ENCODE measurements at places on chromosomes 16 and 17.

DNA sequence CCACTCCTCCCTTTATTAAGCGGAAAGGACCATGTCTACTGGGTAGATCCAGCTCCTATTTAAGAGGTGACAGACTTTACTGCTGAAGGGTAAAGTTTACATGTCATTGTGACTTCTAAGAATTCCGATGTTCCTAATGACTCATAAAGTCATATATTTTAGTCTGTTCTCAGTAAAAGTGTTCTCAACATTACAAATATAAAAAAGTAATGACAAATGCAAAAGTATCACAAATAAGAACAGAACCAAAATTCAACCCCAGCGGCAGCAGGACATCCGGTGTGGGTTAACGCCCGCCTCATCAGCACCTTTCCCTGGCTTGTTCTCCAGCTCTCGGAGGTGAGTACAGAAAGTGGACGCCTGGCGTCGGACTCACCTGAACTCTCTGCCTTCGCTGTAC, 6.8 kb downstream of the AXIN1 start:
- no peak for DNase-seq

DNA sequence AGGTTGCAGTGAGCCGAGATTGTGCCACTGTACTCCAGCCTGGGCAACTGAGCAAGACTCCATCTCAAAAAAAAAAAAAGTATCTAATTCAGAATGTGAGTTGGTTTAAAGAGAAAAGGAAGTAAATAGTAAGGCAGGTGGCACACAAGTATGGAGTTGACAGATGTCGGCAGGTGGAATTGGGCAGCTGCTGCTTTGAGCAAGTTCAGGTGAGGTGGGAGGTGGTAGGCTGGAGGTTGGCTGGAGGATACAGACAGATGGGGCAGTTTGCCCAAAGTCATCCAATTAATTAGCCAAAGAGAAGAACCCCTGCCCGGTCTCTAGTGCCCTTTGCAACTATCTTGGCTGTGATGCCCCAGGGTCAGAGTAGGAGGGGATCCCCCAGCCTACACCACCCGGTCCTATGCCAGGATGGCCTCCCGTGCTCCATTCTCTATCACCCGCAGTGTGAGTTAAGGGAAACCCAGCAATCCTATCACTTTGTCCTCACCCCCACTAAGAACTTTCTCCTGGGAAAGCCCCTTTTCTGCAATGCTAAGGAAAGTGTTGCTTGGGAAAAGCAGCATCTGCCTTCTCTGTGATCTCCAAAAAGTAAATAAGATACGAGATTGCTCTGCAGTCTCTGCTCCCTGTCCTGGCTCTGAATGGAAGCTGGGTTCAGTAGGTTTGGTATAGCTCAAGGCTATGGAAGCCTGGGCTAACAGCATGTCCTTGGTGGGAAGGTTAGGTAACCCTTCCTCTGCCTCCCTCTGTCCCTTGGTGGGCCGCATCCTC, 32.2 kb downstream of the SLC12A3 start:
- DNase-seq = no peak

- peak; percentile 78 for DNase-seq
Observed at GRCh38 chr17:81508639-81509206, 3.9 kb downstream of the ACTG1 start.

GRCh38 chr17:81900181-81900820, 1.7 kb upstream of the NPB start:
- no peak for DNase-seq

GRCh38 chr17:59754552-59754951, 47.1 kb downstream of the VMP1 start:
- DNase-seq = peak; percentile 97

DNA sequence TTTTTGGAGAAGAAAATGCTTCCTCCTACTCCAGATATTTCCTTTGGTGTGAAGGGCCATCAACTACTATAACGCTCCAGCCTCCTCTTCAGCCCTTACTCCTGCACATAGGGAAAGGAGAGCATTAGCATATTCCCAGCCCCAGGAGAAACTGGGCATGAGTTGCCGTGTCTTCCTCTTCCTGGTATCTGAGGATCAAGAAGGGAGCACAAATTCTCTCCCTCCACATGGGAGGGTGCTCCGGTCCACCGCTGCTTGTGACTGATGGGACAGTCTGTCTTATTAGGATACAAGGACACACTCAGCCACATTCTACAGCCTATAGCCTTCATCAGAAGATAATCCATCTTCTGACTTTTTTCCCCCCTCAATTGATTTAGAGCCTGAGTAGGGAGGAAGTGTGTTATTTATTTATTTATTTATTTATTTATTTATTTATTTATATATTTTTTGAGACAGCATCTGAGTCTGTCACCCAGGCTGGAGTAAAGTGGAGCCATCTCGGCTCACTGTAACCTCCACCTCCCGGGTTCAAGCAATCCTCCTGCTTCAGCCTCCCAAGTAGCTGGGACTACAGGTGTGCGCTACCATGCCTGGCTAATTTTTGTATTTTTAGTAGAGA, 16.6 kb upstream of the CYB5B start:
- DNase-seq = no peak

GRCh38 chr16:49635009-49635350, 220.9 kb downstream of the ZNF423 start:
- DNase-seq = no peak

- no peak for DNase-seq
Observed at GRCh38 chr16:81291117-81291516, 23.6 kb upstream of the GAN start.

DNA sequence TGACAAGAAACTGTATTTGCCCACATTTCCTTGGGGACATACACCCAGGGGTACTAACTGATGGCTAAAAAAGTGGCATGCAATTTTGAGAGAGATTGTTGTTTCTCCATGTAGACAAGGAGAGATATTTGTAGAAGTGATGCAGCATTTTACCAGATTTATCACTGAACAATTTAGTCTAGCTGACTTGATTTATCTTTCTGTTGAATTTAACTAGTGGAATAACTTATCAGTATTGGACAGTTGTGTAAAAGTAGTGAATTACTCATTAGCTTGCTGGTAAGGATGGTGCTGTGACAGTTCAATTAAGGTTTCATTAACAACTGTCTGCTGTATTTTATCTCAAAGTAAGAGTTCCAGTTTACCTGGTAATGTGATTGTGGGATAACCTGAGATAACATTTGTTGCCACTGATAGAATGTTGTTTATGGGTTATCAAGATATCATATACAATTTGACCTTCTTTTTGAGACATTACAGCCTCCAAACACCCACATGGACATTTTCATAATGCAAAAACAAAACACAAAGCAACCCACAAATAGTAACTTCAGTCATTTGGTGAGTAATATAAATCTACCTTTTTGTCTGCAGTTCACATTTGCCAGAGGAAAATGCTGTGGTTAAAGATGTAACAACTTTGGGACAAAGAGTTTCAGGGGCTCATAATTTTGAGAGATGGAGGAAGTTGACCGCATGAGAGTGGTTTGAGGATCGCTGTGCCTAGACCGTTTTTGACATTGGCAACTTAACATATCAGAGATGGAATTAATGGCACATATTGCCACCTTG, 3.8 kb downstream of the NLK start:
- no peak for DNase-seq

DNA sequence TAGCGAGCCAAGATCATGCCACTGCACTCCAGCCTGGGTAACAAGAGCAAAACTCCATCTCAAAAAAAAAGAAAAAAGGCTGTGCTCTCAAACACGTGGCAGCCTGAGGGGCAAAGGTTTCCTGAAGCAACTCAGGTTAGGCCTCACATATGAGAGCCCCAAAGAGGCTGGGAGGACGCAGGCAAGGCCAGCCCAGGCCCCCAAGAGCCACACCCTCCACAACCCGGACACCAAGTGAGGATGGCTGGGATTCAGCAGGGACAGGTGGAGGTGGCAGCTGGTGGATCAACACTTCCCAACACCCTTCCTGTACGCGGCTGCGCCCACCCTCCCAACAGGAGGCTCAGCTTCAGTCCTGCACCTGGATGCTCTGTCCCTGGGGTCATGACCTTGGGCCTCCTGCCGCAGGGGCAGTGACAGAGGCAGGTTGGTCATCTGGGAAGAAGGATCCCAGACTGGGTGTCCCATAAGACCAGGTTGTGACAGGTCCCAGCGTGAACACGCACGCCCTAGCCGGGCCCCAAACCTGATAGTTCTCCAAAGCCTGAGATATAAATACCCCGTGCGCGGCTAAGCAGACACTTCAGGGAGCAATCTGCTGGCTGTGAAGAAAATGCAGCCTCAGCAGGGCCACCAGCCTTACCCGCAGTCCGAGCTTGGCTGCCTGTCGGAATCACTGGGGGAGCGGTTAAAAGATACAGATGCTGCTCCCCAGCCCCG, 78.1 kb downstream of the TIMM22 start:
- no peak for DNase-seq

- no peak for DNase-seq
Observed at GRCh38 chr17:57375770-57376225, 119.5 kb downstream of the MSI2 start.

DNA sequence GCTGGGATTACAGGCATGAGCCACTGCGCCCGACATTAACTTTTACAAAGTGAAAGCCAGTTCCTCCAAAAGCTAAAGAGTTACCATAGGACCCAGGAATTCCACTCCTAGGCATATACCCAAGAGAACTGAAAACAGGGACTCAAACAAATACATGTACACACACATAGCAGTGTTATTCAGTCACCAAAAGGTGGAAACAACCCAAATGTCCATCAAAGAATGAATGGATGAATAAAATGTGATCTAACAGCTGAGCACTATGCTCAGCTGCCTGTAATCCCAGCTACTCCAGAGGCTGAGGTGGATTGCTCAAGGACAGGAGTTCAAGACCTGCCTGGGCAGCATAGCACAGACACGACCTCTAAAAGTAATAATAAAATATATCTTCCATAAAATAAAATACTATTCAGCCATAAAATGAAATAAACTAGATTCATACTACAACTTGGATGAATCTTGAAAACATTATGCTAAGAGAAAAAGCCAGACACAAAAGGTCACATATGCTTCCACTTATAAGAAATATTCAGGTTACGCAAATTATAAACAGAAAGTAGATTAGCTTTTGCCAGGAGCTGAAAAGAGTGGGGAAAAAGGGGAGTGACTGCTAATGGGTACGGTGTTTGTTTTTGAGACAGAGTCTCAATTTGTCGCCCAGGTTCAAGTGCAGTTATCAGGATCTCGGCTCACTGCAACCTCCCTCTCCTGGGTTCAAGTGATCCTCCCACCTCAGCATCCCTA, 9.3 kb upstream of the USP7 start:
- no peak for DNase-seq

DNA sequence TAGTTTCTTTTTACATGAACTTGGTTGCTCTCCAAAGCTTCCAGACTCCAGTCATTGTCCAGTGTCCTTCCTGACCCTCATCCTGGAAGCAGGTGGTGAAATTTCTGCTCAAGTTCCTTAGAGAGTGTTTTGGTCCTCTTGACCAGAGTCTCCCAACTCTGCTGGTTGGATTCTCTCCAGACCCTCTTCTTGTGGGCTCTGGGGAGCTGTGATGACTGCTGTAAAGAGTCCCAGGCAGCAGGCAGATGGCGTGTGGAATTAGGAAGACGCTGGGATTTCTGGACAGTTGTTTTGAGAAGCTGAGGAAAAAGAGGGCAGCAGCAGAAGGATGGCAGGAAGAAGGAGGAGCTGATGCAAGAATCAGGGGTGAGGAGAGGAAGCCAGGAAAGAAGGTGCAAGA, 1.6 kb upstream of the SEZ6 start:
- DNase-seq = no peak

DNA sequence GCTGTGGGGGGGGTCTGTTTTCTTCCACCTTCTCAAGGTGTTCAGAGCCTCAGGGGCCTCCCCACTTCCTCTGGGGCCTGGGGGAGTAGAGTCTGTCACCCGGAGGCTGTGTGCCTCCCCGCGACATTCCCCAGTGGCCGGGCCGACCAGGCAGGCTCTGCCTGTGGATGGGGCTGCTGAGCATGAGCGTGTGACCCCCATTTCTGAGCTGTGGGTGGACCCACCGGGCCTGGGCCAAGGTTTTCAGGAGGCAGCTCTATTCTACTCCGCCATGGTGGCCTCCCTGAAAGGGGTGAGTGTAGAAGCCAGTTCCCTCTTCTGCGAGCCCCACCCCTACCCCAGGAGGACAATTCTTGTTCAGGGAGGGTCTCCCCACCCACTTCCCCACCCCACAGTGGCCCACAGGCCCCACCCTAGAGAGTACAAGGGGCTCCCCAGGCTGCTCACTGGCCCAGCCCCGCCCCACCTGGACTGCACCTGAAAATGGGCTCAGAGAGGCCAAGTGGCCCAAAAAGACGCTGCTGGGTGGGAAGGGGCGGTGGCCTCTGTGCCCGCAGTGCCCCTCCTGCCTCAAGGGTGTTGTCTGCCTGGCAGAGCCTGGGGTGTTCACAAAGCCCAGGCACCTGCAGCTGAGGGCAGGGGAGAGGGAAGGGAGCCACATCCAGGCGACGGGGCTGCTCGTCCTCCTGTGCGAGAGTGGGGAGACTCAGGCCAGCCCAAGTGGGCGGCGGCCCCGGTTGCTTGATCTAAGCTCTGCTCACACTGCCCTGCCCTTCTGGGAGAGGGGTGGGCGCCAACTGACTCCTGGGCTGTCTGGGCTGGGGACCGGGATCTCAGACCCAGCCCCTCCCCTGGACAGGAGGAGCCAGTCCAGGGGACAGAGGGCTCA, 1.3 kb downstream of the MSLN start:
- DNase-seq = no peak

GRCh38 chr16:68490829-68491575, 42.7 kb upstream of the SMPD3 start:
- DNase-seq = peak; percentile 60

DNA sequence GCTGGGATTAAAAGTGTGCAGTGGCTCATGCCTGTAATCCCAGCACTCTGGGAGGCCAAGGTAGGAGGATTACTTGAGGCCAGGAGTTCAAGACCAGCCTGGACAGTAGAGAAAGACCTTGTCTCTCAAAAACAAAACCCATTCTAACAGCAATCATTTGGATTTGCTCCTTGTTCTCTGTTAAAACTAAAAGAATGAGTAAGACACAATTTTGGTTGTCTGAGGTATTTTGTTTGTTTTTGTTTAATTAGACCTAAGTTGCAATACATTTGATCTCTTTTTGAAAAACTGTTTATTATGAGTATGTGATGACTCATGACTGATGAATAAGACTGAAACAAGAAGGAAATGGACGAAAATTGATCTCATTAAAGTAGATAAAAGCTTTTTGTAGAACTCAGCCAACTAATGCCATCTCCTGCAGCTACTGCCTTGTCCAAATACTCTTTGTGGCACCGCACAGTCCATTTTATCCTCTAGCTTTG, 29.0 kb downstream of the GLG1 start:
- DNase-seq = peak; percentile 26

GRCh38 chr16:29877266-29877961, 14.4 kb upstream of the CDIPT start:
- DNase-seq = peak; percentile 35

GRCh38 chr17:33896263-33896662, 358.8 kb upstream of the CCL2 start:
- no peak for DNase-seq

- no peak for DNase-seq
Observed at GRCh38 chr16:67547423-67548264, 14.7 kb upstream of the CTCF start.
